ENCODE measurements at places on chromosomes 4 and X.

DNA sequence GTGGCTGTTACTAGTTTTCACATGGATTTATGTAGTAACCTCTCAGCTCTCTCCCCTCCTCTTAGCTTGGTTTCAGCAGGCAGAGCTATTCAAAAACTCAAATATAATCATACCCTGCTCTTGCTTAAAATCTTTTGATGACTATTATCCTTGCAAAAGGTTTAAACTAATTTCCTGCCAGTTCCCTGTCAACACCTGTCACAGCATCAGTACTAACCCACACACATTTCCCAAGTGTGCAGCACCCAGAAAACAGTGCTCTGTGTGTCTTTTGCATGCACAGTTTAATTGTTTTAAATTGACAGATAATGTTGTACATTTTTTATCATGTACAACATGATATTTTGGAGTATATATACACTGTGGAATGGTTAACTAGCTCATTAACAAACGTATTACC is 202.0 kb downstream of the PAPSS1 start:
- no peak for DNase-seq

DNA sequence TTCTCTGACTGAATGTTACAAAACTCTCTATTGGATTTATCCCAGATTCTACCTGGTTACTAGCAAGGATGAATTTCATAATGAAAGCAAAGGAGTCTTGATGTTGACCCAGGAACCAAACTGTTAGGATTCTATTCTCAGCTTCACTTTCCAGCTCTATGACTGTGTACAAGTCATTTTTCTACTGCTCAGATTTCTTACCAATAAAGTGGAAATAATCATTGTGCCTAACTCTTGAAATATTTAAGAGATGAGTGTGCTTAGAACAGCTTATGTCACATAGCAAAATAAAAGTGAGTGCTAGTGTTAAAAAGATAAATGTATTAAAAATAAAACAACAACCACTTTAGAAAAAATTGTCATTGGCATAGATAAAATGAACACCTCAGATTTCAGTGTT is 45.6 kb downstream of the EPHA5 start:
- no peak for DNase-seq

- DNase-seq: no peak
These were observed 14.5 kb downstream of the CRMP1 start for GRCh38 chr4:5878359-5878758.

DNA sequence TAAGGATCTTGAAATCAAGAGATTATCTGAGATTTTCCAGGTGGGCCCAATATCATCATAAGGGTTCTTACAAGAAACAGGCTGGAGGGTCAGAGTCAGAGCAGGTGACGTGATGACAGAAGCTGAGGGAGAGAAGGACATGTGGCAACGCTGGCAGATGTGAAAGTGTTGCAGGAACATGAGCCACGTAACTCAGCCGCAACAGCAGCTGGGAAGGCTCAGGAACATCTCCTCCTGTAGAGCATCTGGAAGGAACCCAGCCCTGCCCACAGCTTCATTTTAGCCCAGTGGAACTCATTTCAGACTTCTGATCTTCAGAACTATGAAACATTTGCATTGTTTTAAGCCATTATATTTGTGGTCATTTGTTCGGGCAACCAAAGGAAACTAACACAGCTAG is 156.3 kb upstream of the VEGFC start:
- no peak for DNase-seq

GRCh38 chrX:109931677-109932076 is 71.2 kb upstream of the TMEM164 start:
- DNase-seq: no peak

DNA sequence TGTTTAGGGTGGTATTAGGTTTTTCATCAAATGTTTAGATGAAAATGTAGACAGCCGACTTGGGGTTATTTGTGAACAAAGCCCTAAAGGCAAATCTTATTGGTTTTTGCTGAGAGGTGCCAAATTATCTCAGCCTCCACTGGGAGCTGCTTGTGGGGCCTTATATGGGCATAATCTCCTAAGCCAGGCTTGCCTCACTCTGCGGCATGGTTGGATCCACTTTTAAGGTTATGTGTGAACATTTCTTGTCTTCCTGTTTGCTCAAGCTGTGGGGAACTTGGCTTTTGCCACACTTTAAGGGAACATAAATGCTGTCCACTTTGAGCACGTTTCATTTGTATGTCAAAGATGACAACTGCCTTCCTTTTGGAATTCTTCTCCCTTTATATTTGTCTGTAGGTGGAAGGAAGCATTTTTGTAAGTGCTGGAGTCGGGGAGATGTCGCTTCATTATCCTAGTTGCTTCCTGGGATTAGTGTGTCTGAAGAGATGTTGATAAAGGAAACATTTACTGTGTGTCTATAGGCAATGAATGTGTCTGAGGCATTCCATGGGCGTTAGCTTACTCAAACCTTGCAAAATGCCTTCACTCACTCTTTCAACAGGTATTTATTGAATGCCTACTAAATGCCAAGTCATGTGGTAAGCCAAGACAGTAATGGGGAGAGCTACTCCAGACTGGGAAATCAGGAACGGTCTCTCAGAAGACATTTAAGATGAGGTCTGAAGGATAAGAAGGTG is 78.3 kb downstream of the SLC9A6 start:
- no peak for DNase-seq

- no peak for DNase-seq
These were observed 9.9 kb downstream of the FAM200B start for GRCh38 chr4:15691346-15692135.

DNA sequence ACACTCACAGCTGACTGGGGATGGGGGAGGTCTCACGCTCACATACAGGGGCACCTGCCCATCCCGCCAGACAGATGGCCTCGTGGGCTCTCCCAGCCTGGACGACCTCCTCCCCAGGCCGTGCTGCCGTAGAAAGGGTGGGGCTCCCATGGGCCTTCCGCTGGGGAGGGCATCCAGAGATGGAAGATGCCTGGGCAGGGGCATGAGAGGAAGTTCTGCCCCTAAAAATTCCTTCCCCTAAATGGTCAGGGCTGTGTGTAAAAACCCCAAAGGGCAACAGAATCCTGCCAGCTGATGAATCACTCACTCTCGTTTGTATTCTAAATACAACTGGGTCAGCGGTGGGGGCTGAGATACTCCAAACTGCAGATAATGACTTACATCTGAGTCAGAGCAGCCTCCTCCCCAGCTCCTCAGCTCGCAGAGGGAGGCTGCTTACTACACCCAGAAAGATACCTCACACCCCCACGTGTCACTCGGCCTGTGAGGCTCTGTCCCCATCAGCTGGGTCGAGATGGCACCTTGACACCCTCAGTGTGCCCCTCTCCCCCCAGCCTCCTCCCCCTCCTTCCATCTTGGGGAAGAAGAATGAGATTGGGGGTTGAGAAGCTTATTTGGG is 10.1 kb downstream of the WDR1 start:
- peak; percentile 90 for DNase-seq

DNA sequence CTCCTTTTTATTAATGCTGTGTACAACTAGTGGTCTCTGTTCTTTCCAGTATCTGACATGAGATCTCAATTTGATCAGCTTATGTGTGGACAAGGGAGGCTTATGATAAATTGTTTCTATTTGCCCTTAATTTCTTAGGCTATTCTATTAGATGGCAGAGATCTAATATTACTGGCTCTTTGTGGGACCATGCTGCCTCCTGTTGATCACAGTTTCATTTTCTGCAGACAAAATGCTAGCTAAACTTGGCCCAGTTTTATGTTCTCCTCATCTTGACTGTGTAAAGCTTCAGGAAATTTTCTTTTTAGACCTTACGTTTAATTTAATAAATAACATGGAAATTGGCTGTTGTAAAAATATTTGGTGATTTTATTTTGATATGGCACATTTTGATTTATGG is 627.1 kb upstream of the AADAT start:
- DNase-seq: no peak

- DNase-seq: no peak
These were observed 34.4 kb downstream of the FAM13A start for GRCh38 chr4:89022426-89023128.

DNA sequence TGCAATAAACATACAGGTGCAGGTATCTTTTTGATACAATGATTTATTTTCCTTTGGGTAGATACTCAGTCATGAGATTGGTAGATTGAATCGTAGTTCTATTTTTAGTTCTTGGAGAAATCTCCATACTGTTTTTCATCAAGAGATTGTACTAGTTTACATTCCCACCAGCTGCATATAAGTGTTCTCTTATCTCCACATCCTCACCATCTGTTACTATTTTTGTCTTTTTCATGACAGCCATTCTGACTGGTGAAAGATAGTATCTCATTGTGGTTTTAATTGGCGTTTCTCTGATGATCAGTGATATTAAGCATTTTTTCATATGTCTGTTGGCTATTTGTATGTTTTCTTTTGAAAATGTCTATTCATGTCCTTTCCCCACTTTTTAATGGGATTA is 202.2 kb downstream of the RAPGEF2 start:
- no peak for DNase-seq
